ENCODE measurements at places on chromosomes 4 and X.

GRCh38 chr4:130393231-130393630 lies 1297.3 kb downstream of the C4orf33 start:
- no peak for DNase-seq

- no peak for DNase-seq
These were observed 194.7 kb upstream of the TLL1 start for GRCh38 chr4:165678236-165678935.

DNA sequence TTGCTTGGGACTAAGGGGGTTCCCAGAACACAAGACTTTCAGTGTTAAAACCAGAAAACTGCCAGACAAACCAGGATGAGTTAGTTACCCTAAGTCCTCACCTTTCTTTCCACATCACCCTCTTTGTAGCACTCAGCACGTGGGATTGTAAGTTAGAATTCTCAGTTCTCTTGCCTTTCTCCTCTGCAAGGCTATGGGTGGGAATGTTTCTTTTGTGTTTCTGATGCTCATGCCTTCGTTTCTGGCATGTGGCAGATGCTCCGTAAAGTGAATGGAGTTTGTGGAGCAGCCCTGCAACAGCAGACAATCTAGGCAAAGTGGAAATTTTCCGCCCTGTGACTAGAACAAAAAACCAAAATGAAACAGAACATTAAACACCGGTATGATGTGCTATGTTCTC lies 64.7 kb upstream of the SPP1 start:
- no peak for DNase-seq

DNA sequence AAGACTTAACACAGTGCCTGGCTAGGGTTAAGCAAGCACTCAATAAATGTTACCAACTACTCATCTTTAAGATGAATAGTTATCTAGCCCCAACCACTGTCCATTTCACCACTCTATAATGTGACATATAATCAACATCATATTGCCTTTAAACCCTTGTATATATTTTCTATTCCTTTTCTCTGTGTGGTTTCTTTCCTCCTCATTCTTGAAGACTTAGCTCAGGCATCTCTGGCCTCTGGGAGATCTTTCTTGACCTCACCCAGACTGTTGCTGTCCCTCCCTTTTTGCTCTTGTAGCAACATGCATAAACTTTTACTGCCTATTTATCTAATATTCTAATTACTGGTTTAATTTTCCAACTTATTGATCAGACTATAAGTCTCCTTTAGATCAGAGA lies 249.9 kb upstream of the MAB21L2 start:
- DNase-seq: no peak

GRCh38 chr4:147546349-147546748 lies 65.5 kb downstream of the EDNRA start:
- DNase-seq: no peak

DNA sequence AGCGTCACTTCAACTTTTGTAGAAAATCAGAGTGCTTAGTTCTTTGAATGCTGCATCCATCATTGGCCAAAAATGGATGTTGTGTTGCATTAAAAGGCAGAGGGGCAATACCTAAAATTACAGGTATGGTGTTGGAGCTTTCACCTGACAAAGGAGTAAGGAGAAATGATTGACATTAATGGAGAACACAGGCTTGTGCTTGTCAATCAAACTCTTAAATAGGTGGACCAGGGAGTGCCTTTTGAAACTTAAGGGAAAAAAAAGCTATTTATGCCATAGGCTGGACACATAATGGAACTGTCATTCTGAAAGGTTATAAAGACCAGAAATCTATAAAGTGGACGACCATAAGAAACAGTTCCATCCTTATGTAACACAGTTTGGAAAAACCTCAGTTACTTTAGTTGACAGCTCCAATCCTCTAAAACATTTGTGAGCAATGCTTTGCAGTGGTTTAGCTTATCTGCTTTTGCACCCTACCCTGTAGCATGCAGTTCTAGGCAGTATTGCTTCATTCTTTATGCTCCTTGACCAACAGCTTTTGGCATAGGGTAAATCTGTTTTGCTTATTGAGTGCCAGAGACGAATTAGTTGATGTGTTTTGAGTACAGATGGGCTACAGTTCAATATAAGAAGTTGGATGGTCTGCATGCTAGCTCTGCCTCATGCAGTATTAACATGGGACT lies 2.4 kb downstream of the HADH start:
- DNase-seq: peak; percentile 32

DNA sequence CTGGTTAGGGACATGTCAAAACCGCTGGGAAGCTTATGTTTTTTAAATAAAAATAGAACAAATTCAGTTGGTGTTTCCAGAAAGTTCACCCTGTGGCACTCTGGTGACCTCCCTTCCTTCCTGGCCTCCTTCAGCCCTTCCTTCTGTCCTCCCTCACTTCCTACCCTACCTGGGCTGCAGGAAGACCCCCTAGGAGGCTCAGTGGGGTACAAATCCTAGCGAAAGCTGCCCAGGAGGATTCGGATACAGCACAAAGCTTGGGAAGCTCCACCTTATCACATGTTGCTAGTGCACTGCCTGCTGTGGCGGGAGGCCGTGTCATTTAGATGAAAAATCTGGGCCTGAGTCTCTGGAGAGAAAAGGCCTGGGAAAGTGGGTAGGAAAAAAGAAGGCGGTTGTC lies 60.5 kb downstream of the FHDC1 start:
- no peak for DNase-seq

DNA sequence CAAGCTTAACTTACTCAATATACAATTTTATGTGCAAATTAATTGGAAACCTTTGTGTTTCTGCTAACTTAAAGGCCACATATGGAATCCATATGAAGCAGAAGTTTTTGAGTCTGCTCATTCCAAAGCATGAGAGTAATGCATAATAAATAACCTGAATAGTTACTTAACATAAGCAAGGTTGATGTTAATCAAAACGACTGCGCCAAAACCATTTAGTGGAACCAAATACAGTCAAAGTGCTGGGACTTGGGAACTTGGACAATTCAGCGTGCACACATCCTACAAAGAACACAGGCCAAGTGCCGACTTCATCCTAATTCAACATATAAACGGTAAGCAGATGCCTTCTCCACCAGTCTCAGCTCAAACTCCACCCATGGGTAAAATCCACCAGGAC lies 17.0 kb downstream of the TSPAN5 start:
- no peak for DNase-seq

- DNase-seq: no peak
These were observed 796.5 kb upstream of the SLIT2 start for GRCh38 chr4:19455196-19455595.

DNA sequence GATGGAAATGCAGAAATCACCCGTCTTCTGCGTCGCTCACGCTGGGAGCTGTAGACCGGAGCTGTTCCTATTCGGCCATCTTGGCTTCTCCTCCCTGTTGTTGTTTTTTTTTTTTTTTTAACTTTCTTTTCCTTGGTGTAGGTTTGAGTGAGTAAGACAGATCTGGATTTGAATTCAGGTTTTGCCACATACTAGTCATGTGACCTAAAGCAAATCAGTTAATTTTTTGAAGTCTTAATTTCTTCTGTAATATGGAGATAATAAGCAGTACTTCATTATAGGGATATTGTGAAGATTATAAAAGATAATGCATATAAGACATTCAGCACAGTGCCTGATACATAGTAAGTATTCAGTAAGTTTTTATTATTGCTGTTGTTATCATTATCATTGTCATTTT lies 41.5 kb upstream of the BRS3 start:
- DNase-seq: no peak

DNA sequence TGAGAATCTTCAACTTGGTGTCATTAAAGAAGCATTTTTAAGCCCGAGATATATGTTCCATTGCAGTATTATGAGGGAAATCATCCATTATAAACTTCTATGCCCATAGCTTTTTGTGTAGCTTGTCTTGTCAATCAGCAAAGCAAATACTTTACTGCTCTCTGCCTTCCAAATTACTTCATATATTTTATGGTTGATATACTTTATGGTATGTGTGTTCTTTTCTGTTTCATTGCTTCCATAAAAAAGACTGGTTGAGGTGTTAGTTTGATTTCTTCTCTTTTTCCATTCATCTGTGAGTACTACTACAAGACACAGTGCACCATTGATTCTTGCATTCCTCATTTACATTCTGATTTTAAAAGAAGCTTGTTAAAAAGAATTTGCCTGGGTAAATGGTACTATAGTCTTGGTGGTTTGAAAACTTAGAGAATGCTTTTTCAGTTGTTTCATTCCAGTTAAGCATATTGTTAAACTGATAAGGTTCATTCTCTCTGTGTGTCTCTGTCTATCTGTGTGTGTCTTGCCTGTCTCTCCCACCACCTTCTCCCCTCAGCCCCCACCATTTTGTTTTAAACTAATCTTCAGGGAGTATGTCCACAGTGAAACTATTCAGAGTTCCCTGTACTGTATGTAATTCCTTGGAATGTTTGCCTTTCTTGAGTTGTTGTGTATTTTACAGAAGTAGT lies 27.1 kb downstream of the STAG2 start:
- DNase-seq: no peak

- no peak for DNase-seq
These were observed 120.5 kb downstream of the ENPP6 start for GRCh38 chr4:184097241-184097605.

DNA sequence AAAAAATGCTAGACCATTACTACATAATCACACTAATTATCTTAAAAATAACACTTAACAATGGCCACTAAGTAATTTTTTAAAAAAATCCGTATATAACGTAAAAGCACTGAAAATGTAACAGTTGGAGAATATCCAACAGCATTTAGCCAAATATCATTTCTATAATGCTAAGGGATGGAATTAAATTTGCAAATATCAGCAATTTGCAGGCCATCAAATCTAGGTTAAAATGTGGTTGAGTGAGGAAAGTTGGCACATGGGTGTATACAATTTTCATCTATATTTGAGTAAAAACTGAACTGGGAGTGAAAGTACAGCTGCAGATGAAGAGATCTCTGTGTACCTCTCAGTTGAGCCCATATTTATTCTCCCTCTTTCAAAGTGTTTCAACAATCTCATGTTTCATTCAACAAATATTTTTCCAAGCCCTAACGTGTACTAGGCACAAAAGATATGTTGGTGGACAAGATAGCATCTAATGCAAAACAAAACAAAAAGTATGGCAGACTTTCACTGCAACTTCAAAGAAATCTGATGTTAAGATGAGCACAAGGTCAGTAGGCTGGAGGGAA lies 63.0 kb downstream of the MBNL3 start:
- DNase-seq: no peak

GRCh38 chr4:89137695-89138094 lies 26.4 kb downstream of the TIGD2 start:
- no peak for DNase-seq

DNA sequence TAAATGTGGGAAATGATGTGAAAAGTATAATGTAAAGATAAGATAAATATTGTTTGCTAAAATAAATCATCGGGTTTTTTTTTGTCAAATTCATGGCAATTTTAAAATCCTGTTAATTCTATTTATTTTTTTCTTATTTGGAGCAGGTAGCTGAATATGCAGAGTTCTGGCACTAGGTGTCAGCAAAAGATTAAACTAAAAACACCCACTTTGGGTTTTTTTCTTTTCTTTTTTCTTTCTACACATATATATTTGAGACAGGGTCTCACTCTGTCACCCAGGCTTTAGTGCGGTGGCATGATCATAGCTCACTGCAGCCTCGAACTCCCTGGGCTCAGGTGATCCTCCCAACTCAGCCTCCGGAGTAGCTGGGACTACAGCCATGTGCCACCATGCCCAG lies 6.9 kb upstream of the RAP2C start:
- DNase-seq: no peak

- no peak for DNase-seq
These were observed 3.5 kb downstream of the HUWE1 start for GRCh38 chrX:53682885-53683555.

GRCh38 chr4:48596336-48596735 lies 106.3 kb downstream of the ZAR1 start:
- no peak for DNase-seq

DNA sequence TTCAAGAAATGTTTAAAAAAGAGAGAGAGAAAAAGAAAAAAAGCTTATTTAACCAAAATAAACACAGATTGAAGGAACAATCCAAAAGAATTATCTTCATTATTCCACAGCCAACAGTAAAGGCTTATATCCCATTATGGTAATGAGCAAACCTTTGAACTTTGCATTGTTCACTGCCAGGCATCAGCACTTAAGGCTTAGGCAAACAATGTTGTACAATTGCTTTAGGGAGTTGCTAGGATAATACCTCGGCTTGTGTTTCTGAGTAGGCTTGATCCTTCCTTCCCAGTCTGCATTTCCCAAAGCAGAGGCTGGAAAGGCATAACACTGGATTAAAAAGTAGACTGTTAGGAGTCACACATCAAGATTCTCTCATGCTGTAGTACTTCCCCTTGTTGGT lies 352.7 kb upstream of the IGFBP7 start:
- DNase-seq: no peak

GRCh38 chrX:120517936-120518335 lies 42.8 kb downstream of the CUL4B start:
- DNase-seq: no peak

- DNase-seq: no peak
These were observed 88.5 kb downstream of the PDS5A start for GRCh38 chr4:39889226-39889625.

- DNase-seq: peak; percentile 1
These were observed 769 bp downstream of the TCEAL1 start for GRCh38 chrX:103629318-103630170.

- no peak for DNase-seq
These were observed 18.9 kb upstream of the MSMO1 start for GRCh38 chr4:165308606-165309005.

DNA sequence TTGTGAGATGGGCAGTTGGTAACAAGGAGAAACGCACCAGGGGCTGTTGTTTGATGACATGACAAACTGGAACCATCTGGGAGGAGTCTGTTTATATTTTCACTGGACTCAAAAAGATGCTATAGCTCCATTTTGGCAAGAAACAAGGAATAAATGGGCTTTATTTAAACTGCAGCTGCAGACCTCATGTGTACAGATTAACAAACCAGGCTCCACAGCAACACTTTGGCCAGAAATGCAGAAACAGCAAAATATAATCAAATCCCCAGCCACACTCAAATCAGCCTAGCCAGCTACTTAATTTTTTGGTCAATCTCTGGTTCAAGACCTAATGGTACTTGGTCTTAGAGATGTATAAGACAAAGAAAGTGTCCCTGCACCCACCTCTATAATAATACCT lies 52.7 kb downstream of the ASB9 start:
- no peak for DNase-seq

DNA sequence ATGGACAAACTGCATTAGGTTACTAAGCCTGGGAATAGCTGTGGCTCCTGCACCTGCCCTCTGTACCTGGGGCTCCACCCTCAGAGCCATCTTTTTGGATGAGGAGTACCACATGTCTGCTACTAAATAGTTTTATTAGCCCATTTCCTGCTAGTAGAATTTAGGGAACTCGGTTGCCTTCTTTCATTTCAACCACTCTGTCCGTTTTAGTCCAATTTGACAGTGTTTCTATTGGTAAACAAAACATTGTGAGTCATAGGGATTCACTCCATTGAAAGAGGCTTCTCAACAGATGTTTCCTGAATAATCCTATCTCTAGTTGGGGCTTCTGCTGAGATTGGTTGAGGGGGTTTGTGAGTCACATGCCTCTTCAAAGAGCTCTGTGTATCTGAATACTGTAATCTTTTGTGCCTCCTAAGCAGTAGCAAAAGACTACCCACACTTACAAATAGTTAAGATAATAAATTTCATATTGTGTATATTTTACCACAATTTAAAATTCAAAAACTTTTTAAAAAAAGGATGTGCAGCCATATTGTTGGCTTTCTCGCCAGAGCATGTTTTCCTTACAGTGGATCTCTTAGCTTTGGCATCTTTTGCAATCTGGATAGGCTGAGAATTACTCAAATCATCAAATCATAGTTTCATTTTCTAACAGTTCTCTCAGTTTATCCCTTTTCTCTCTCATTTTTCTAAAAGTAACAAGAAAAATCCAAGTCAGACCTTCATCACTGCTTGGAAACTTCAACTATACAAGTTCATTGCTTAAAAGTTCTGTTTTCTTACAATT lies 9.9 kb downstream of the FAM200B start:
- no peak for DNase-seq
